ENCODE measurements at places on chromosomes 5 and 9.

DNA sequence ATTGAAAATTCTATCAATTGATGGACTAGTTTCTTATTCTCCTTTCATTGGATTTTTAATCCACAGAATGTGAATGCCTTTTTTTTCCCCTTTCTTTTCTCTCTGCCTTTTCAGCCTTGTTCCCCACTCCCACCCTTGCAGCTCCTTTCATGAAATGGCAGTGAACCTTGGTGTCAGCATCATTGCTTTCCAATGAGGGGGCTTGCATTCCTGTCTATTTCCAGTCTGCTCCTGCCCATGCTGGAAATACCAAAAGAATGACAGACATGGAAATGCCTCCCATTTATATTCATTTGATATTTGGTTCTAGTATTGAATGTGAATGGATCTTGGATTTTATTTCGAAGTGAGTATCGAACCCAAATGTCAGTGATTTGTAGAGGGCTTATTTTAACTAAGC, 162.7 kb upstream of the SGCD start:
- no peak for DNase-seq

GRCh38 chr5:79890930-79891249, 100.2 kb downstream of the MTX3 start:
- no peak for DNase-seq

DNA sequence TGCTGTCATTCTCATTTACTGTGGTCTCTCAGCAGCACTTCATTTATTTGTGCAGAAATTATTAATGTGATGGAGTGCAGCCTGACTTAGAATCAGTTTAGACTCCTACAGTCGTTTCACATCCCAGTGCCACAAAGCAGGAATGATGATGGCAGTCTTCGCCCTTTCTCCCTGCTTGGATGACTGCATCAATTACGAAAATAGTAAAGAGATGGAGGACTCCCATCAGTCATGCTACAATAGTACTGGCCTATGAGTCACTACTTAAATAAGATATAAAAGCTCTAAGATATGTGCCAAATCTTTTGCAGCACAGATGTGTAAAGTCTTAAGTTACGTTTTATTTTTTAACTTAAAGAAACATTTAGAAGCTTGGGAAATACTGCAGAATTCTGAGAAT, 263.9 kb downstream of the CHSY3 start:
- DNase-seq: no peak

- DNase-seq: no peak
Measured at GRCh38 chr5:94072116-94072515, 330.7 kb upstream of the POU5F2 start.

GRCh38 chr9:108002371-108002956, 512.9 kb upstream of the KLF4 start:
- DNase-seq: no peak

Data from cardiac septum (tissue), 1 donor.